ENCODE measurements at places on chromosomes 5 and 9. TPM values are rescaled to one million over a fixed set of nuclear protein-coding genes. Genes with fewer than 3 reads are reported as not detected.

LCN9 gene
- not detected for total RNA-seq

FBN2 gene
- not detected for total RNA-seq

CSF2 gene
- not detected for total RNA-seq

DNA sequence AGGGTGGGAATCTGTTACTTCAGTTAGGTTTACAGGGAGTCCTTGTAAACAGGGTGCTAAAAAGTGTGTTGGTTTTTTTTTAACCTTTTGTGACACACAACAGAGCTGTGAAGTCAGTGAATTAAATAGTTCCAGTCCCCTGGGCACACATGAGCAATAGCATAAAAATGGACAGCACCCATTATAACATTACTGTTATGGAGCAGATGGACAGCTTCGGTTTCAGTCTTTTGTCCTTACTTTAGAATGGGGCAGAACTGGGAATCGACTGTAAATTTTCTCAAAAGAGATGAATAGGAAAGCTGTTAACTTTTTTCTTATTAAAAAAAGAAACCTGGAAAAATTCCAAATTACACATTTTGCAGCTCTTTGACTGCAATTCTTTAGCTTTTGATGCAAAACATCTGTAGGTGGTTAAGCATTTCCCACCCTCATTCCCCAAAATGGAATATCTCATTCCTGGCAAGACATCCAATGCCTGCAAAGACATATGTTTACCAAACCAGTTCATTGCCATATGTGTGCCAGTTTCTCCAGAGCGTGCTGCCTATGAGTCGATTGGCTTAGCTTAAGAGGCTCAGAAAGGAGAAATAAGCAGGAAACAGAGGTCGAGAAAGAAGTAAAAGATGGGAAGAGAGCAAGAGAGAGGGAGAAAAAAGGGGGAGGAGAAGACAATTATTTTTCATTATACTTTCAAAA is 212.3 kb upstream of the TMEM161B start:
- no peak for DNase-seq
- H3K27me3 ChIP-seq = no peaks in the 10 kb centered on the region
- H3K36me3 ChIP-seq = no peaks in the 10 kb centered on the region
- H3K27ac ChIP-seq = no peak overlapping the region
- H3K4me3 ChIP-seq = no peak overlapping the region
- H3K4me1 ChIP-seq = no peaks in the 10 kb centered on the region

DNA sequence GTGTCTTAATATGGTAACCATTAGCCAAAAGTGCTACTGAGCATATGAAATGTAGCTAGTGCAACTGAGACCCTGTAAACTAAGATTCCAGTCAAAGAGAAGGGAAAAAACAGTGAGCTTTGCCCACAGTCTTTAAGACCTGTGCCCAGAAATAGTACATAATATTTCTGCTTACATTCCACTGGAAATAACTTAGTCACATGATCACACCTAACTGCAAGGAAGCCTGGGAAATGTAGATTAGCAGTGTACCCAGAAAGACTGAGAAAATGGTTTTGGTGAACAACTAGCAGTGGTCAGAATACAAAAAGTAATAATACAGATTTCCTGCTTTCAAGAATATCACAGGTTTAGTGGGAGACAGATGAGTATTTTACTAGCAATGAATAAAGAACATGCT is 2.5 kb upstream of the CPLANE1 start:
- H3K27me3 ChIP-seq = no peaks in the 10 kb centered on the region
- no peak overlapping the region for H3K27ac ChIP-seq
- H3K4me3 ChIP-seq = no peak overlapping the region
- no peak for DNase-seq
- peaks cover 17% of the 10 kb centered on the region for H3K4me1 ChIP-seq

DNA sequence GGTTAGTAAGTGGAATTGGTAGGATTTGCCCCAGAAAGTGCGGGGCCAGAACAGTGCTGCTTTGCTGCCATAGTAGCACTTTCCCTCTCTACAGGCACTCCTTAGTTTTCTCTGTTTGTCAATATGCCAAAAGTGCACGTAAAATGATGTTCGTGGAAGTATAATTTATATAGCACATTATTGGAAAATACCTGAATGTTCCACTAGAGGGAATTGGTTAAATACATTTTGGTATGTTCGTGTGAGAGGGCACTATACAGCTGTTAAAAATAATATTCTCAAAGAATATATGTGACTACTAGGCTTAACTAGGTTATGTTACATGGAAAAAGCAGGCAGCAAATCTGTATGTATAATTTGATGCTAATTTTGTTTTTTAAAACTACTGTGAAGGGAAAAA is 184.0 kb upstream of the GDNF start:
- DNase-seq = no peak
- no peaks in the 10 kb centered on the region for H3K27me3 ChIP-seq
- H3K4me3 ChIP-seq = no peak overlapping the region
- no peak overlapping the region for H3K27ac ChIP-seq
